Melanocyte of skin (primary cell): ENCODE measurements at places on chromosomes 6 and 20. TPM values are rescaled to one million over a fixed set of nuclear protein-coding genes. Genes with fewer than 3 reads are reported as not detected.

ZGPAT gene
- 14.8 and 18.5 TPM in 2 replicates for total RNA-seq

PXMP4 gene
- total RNA-seq, result 6.2 and 6.9 TPM in 2 replicates

BANF2 gene
- not detected in 2 replicates for total RNA-seq

TGM3 gene
- not detected in 2 replicates for total RNA-seq

BPHL gene
- total RNA-seq, result 22.0 and 34.9 TPM in 2 replicates

CLVS2 gene
- total RNA-seq, result under 0.01 TPM in 1 of 2 replicates, not detected in the other
